Endothelial cell of umbilical vein (primary cell): ENCODE measurements at places on chromosomes 3 and 15. TPM values are rescaled to one million over a fixed set of nuclear protein-coding genes. Genes with fewer than 3 reads are reported as not detected.
A peak's percentile ranks its signal among the peaks of the same experiment; 100 is the strongest.

DNA sequence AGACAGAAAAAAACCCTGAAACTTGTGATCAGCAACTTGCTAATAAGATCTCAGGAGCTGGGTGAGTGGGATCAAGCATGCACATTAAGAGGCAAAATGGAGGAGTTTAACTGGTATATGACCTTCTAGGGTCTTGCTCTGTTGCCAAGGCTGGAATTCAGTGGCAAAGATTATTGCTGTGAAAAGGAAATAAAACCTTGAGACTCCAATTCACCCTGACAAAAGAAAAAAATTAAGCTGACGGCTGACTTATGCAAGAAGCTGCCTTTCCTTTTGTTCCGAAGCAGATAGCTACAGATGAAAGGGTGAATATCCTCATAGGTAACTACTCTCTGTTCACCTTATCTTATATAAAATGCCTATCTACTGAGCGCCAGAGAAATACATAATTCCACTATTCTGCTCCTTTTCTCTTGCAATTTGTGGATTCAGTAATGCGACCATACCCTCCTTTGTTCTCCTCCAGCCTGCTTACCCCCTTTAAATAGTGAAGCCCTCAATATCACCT, 68.9 kb downstream of the HERC1 start:
- DNase-seq, result no peak

DNA sequence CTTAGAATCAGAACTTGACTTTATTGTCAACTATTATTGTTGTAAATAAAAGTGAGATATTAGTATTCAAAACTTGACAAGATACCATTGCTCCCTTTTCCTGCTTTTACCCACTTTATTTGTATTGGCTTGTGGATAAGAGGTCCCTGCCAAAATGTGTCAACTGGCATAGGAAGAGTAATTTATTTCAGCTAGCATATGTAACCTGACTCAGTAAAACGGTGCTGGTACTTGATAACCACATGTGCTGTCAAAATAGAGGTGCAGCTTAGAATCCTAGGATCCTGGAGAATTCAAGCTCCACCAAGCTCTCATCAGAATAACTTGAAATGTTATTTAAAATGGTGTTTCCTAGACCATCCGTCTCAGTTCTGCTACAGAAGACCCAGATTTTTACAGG, 90.2 kb upstream of the TGFBR2 start:
- peak; percentile 83 for DNase-seq

GRCh38 chr15:55248895-55249294, 40.7 kb downstream of the RAB27A start:
- no peak for DNase-seq

- no peak for DNase-seq
Measured at GRCh38 chr3:178665747-178666146, 129.5 kb downstream of the KCNMB2 start.

GRCh38 chr3:13495351-13495813, 15.3 kb downstream of the HDAC11 start:
- no peak for DNase-seq

- DNase-seq, result no peak
Measured at GRCh38 chr3:189133768-189134167, 38.0 kb upstream of the TPRG1 start.

- no peak for DNase-seq
Measured at GRCh38 chr15:85361323-85361722, 19.1 kb upstream of the AKAP13 start.

DNA sequence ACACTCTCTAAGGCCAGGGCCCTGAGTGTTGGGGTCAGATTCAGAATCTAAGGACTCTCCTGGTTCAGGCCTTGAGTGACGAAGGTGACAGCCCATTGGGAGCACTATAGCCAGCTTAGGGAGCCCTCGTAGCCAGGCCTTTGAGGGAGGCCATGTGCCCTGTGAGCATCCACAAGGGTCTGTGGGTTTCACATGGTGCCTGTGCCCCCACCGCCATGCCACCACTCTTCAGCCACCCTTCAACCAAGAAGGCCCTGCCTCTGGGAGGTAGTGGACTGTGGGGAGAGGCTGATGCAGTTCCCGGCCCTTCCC, 37.5 kb downstream of the TSPAN3 start:
- no peak for DNase-seq

DNA sequence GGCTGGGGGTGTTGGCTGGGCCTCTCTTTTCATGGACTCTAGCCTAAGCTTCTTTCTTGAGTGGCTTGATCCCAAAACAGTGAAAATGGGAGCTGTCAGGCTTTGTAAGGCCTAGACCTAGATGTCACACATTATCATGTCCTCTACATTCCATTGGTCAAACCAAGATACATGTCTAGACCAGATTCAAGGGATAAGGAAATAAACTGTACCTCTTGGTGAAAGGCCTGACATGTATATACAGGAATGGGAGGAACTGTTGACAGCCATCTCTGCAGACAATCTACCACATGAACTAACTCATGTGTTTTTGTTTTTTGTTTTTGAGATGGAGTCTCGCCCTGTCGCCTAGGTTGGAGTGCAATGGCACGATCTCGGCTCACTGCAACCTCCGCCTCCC, 11.1 kb upstream of the RPP25 start:
- DNase-seq, result no peak

DNA sequence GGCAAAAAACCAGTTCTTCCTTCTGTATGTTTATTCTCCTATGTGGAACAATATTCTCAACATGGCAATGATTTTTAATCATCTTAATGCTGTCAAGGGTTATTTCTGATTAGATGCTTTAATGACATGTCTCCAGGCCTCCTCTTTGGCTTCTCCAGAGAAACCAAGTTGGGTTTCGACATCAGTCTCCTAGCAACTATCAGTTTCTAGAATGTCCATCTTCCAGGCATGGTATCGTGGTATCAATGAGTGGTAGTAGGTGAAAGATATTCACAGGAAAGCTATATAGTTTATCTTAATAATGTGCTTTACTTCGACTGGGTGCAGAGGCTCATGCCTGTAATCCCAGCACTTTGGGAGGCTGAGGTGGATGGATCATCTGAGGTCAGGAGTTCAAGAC, 128.5 kb downstream of the C3orf70 start:
- no peak for DNase-seq

DNA sequence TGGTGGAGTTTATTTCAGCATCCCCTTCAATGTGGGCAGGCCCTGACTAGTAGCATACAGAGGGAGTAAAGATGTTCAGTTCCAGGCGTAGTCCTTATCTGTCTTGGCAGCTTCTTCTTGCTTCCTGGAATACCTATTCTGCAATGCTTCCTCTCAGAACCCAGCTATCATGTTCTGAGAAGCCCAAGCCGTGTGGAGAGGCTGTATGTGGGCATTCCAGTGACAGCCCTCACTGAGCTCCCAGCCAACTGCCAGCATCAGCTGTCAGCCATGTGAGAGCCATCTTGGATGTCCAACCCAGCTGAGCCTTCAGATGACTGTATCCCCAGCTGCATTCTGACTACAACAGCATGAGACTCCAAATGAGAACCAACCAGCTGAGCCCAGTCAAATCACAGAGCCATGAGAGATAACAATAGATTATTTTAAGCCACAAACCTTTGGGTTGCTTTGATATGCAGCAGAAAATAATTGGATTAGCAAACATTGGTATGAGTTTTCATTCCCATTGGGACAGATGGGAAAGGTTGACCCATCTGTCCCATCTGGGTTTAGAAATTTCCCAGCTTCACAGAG, 8.4 kb upstream of the CMTM7 start:
- no peak for DNase-seq

GRCh38 chr15:83694015-83694414, 40.1 kb downstream of the ADAMTSL3 start:
- no peak for DNase-seq

GRCh38 chr3:181696626-181697230, 15.0 kb upstream of the SOX2 start:
- DNase-seq, result no peak

DNA sequence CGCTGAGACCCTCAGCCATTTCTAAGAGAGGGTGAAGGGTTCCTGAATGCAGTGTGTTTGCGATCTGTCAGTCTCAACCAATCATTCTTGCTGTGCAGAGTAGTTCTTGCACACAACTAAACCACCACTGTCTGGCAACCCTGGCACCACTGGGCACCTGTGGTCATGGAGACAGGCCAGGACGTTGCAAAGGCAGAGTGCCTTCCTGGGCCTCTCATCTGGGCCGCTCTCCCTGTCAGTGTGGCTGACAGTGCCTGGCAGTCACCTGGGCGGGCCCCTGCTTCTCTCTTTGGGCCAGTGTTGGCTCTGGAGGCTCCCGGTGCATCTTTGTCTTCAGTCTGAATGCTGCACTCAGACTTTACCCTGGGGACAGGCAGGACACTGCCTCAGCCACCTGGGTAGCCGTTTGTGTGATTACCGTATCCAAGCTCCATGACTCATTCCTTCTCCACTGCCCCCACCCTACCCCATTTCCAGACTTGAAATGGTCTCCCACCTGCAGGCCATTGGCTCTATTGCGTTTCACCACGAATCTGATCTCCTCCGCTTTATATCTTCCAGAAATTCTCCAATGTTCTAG, 104.6 kb upstream of the KLF13 start:
- no peak for DNase-seq

DNA sequence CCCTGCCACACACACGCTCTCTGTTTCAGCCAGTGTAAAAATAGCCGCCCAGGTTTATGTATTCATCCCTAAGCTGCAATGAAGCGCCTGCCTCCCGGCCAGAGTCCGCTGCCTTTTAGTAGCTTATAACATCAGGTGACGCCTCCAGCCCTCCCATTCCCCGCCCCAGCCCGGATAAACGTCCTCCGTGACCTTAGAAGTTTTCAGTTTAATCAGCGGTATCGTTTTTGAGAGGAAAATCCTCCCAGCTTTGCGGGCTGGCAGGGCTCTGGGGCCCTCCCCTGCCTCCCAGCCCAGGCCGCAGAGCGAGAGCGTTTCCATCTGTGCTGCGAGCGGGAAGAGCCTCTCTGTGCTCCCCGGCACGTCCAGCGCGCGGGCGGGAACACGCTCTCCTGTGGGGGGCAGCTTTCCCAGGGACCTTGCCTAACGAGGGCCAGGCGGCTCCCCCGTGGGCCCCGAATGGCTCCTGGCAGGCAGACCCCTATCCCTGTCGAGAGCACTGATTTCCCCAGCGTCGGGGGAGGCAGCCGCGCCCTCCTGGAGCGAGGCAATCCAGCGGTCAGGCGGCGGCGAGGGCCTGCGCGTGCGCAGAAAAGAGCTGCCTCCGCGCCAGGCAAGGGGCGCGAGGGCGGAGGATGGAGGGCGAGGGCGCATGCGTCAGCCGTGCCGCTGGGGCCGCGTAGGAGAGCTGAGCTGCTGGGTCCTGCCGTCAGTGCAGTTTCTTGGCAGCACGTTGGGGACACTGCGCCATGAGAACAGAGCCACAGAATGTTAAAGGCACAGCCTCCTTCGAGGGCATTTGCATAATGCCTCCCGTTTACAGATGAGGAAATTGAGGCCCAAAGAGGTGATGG, 71.1 kb downstream of the CCNL1 start:
- peak; percentile 96 for DNase-seq

DNA sequence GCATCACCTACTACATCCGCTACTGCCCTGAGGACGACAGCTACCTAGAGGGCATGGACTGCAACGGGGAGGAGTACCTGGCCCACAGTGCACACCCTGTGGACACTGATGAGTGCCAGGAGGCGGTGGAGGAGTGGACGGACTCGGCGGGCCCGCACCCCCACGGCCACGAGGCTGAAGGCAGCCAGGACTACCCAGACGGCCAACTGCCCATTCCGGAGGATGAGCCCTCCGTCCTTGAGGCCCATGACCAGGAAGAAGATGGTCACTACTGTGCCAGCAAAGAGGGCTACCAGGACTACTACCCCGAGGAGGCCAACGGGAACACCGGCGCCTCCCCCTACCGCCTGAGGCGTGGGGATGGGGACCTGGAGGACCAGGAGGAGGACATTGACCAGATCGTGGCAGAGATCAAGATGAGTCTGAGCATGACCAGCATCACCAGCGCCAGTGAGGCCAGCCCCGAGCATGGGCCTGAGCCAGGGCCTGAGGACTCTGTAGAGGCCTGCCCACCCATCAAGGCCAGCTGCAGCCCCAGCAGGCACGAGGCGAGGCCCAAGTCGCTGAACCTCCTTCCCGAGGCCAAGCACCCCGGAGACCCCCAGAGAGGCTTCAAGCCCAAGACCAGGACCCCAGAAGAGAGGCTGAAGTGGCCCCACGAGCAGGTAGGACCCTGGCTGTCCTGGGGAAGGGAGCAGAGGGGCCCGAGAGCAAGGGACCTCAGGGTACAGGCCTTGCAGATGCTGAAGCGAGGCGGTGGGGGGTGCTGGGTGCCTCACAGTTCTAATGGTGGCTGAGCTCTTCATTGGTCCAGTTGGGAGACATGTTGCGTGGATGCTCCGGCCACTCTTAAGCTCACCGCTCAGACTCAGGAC, 168.6 kb downstream of the APBA2 start:
- no peak for DNase-seq

- no peak for DNase-seq
Measured at GRCh38 chr3:193948459-193948858, 187.5 kb upstream of the HES1 start.

GRCh38 chr15:37397266-37398022, 297.1 kb upstream of the MEIS2 start:
- no peak for DNase-seq

DNA sequence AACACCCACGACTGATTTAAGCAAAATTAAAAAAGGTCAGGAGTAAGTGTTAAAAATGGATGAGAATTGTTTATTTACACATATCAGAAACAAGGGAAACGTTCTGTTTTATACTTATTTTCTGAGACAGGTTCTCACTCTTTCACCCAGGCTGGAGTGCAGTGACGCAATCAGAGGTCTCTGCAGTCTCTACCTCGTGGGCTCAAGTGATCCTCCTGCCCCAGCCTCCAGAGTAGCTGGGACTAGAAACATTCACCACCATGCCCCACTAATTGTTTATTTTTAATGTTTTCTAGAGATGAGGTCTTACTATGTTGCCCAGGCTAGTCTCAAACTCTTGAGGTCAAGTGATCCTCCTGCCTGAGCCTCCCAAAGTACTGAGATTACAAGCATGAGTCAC, 1080.3 kb downstream of the ROBO1 start:
- DNase-seq, result no peak

DNA sequence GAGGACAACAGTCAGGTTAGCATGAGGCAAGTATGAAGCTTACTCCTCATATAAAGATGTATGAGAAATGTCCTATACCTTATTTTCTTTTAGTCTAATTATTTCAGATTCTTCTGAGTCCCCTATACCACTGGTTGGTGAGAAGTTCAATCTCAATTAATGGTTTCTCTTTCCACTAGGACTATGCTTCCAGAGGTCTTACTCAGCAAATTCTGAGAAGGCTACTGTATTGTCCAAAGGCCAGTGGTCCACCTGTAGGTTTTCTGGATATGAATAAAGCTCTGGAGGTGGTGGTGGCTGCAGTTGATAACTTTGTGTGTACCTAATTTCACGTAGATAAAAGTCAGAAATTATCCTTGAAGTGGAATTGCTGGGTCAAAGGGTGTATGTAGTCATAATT, 149.4 kb downstream of the EPHB1 start:
- DNase-seq, result no peak

Gene UCN2
- not detected in 2 replicates for total RNA-seq

Gene GHRL
- total RNA-seq, result not detected in 2 replicates

Gene GTF2A2
- total RNA-seq, result 128 and 139 TPM in 2 replicates

Gene RASGRP1
- total RNA-seq, result 0.38 TPM in 1 of 2 replicates, not detected in the other

Gene RPSA
- 1,060 and 1,357 TPM in 2 replicates for total RNA-seq

Gene TM6SF1
- 26.5 and 26.8 TPM in 2 replicates for total RNA-seq

Gene ABHD17C
- 8.2 and 10.9 TPM in 2 replicates for total RNA-seq

Gene CNTN3
- total RNA-seq, result not detected in 2 replicates

Gene SSUH2
- total RNA-seq, result 0.44 TPM in 1 of 2 replicates, not detected in the other

Gene GOLGA8Q
- 1.1 and 1.4 TPM in 2 replicates for total RNA-seq

Gene IQCH
- total RNA-seq, result 0.51 and 2.6 TPM in 2 replicates

Gene SNTN
- not detected in 2 replicates for total RNA-seq

Gene FES
- total RNA-seq, result 51.0 and 58.1 TPM in 2 replicates

Gene KCNAB1
- 11.7 TPM in 1 of 2 replicates, not detected in the other for total RNA-seq

Gene BNC1
- 2.9 and 3.4 TPM in 2 replicates for total RNA-seq
